ENCODE measurements at places on chromosomes 6 and 20. TPM values are rescaled to one million over a fixed set of nuclear protein-coding genes. Genes with fewer than 3 reads are reported as not detected.

Gene RAD21L1
- not detected for polyA plus RNA-seq

Gene CLVS2
- not detected for polyA plus RNA-seq

Gene TMC2
- not detected for polyA plus RNA-seq

Gene PPP1R14C
- 35.4 TPM for polyA plus RNA-seq

Gene EPHA7
- polyA plus RNA-seq, result not detected

Gene HAO1
- polyA plus RNA-seq, result not detected

DNA sequence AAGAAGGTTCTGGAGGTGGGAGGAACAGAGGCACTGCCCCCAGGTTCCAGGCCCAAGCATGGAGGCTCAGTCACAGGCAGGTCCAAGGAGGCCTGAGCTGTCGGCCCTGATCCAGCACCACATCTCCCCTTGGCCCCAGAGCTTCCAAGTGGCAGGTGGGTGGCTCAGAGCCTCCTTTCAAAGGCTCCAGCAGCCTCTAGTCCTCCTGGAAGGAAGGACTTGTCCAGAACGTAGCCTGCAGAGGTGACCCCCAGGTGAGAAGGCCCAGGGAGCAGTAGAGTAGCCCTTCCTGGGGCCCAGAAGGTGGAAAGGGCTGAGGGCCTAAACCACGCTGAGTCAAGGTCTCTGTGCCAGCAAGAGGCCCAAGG lies 7.7 kb downstream of the TFEB start:
- DNase-seq, result no peak

GRCh38 chr6:75114806-75115205 lies 91.0 kb downstream of the COL12A1 start:
- DNase-seq, result no peak

- DNase-seq, result no peak
These were observed 93.8 kb downstream of the GPR63 start for GRCh38 chr6:96743496-96743895.

DNA sequence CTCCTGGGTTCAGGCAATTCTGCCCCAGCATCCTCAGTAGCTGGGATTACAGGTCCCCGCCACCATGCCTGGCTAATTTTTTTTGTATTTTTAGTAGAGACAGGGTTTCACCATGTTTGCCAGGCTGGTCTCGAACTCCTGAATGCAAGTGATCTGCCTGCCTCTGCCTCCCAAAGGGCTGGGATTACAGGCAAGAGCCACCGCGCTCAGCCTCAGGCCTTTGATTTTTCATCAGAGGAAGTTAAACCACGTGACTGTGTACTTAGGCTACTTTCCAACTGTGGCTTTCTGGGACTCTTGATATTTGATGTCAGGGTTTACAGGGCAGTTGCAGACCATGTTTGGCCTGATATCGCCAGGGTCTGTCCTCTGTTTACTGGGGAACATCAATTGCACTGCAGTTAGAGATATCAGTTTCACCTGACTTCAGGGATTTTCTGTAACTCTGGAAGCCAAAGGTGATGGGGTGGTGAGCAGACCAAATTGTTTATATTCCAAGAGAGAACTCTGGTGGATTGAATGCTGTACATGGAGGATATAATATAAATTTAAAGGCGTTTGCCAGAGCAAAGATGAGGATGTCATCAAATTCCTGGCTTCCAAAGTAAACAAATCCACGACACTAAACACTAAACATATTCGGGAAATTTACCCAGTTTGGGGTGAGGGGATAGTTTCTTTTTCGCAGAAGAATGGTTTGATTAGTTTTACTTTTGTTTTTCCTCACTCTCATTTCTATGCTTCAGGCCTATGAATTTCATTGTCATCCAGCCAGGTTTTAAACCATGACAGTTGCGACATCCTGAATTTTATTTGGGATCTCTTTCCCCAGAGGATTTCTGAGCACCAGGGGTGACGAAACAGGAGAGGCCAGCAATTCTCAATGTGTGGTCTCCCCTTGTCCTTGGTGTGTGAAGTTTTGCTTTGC lies 4.2 kb downstream of the PSMF1 start:
- DNase-seq, result no peak

- no peak for DNase-seq
These were observed 244.1 kb upstream of the QKI start for GRCh38 chr6:163170294-163170883.

DNA sequence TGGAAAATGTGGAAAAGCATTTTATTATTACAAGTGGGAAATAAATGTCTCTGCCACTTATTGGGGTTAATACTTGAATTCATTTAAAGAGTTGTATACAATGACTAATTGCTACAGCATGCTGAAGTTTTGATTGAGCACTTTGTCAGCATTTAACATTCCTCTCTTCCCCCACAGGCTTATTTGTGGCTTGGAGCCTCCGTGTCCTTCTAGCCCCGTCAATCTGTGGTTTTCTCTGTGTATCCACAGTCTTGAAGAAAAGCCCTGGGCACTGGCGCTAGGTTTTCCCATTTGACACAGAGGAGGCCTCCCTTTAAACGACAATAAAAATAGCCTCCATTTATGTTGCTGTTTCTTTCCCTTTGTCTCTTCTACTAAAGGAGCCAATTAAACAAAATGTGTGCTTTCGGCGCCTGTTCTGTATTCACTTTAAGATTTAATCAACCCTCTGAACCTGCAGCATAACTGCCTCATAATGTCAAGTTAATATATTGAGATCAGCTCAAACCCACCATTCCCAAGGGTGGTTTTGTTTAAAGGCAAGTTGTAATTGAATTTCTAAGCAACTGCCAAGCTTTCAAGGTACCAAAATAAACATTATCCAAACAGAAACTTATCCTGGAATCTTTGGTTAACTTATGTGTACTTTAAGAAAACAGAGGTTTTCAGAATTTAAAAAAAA lies 326.6 kb upstream of the RNF24 start:
- no peak for DNase-seq

DNA sequence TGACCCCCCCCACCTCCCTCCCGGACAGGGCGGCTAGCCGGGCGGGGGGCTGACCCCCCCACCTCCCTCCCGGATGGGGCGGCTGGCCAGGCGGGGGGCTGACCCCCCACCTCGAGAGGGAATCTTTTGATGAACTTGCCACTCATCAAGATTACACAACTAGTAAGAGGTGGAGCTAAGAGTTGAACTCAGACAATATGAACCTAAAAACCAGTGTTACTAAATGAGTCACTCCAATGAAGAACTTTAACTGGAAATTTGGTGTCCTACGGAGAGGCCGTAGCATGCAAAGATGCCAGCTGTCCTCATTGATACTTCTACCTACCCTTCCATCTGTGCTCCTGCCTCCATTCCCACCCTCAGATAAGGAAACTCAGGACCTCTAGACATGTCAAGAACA lies 42.8 kb downstream of the PFDN4 start:
- no peak for DNase-seq

DNA sequence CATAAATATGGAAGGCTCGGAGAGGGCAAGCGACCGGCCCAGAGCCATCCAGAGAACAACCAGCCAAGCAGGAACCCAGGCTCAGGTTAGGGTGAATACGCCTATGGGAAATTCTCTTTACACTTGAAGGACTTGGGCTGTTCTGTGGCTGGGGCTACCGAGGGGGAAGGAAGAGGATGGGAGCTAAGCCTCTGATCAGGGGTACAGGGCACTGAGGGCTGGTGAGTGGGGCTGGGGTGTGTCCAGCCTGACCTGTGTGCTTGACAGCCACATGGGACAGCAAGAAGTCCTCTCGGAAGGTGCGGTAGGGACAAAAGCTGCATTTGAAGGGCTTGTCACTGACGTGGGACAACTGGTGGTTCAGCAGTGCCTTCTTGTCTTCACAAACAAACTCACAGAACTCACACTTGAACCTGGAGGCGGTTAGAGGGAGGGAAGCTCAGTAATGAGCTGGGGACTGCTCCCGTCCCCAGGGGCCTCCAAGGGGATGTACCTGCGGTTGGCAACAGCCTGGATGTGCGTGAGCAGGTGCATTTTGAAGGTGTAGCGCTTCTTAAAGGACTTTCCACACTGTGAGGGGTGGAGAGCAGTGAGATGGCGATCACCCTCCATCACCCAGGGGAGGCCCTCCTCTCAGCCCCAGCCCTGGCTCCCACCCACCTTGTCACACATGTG lies 11.9 kb downstream of the ZNF335 start:
- no peak for DNase-seq

GRCh38 chr6:11196511-11197174 lies 35.8 kb downstream of the NEDD9 start:
- no peak for DNase-seq

GRCh38 chr20:1711826-1712601 lies 54.4 kb upstream of the SIRPG start:
- DNase-seq, result no peak

All from keratinocyte (primary cell).